ENCODE measurements at places on chromosomes 12 and 14. TPM values are rescaled to one million over a fixed set of nuclear protein-coding genes. Genes with fewer than 3 reads are reported as not detected.

DNA sequence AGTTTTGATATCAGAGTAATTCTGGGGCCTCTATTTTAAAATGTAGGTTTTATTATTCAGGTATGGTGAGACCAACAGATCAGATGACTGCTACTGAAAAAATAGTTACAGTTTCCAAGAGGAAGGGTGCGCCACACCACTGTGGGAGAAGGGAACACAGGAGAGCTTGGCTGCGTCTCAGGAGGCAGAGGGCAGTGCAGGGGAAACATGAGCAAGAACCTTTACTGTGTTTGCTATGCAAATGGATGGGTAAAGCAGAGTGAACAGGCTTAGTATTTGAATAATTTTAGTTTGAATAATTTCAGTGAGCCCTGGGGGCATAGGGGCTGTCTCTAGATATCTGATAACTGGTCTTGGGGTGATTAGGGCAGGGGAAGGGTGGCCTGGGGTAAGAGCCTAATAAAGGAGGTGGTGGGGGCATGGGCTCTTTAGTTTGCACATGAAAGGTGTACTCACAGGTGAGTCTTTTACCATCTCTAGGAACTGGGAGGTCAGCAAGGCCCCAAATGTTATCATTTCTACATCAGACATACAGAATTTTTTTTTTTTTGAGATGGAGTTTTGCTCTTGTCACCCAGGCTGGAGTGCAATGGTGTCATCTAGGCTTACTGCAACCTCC is 196.8 kb upstream of the NEDD1 start:
- DNase-seq = no peak
- H3K4me1 ChIP-seq = no peaks in the 10 kb centered on the region
- H3K27me3 ChIP-seq = no peaks in the 10 kb centered on the region
- H3K4me3 ChIP-seq = no peak overlapping the region
- no peak overlapping the region for H3K27ac ChIP-seq

DNA sequence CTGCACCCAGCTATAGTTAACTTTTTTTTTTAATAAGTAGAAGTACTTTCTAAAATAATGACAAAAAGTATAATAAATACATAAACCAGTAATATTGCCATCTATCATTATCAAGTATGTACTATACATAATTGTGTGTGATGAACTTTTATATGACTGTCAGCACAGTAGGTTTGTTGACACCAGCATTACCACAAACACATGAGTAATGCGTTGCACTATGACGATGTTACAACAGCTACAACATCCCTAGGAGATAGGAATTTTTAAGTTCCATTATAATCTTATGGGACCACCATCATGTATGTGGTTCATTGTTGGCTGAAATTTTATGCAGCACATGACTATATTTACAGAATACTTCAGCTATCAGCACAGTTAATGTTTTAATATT is 62.9 kb upstream of the VSX2 start:
- H3K4me3 ChIP-seq = no peak overlapping the region
- no peak overlapping the region for H3K27ac ChIP-seq
- H3K4me1 ChIP-seq = no peaks in the 10 kb centered on the region
- DNase-seq = no peak
- H3K36me3 ChIP-seq = no peaks in the 10 kb centered on the region
- H3K27me3 ChIP-seq = no peaks in the 10 kb centered on the region

- no peak overlapping the region for H3K4me3 ChIP-seq
- H3K27me3 ChIP-seq = no peaks in the 10 kb centered on the region
- DNase-seq = no peak
- H3K27ac ChIP-seq = peak overlapping the region; percentile 88
- peaks cover 10% of the 10 kb centered on the region for H3K4me1 ChIP-seq
Measured at GRCh38 chr14:34628681-34629135, 1.2 kb downstream of the SNX6 start.

DNA sequence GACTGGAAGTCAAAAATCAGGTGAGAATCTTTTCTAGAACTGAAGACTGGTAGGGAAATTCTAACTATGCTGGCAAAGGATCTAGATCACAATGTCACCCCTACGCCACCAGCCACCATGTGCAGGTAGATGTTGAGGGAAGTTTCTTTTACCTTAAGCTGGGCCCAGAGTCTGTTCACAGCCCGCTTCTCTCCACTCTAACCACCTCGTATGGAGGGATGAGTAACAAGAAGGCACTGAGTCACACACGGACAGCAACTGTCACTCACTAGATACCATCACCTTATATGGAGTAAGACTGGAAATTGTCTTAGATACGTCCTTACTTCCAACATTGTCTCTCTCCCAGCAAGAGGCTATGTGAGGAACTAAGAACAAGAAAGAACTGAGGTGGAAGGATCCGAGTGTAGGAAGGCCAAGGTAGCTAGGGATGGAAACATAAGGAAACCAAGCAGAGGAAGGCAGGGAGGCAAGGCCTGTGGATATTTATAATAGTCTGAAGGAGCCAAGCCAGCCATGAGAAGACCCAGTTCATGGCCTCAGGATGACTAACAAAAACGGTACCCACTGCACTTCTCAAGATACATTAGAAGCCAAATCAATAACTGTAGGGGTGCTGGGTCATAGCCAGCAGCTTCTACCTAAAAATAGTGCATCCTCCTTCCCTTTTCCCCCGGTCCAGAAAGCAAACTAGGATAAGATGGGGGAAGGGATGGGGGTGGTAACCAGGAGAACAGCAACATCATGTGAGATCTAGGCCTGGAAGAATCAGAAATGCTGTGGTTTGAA is 15.5 kb downstream of the REM2 start:
- no peaks in the 10 kb centered on the region for H3K27me3 ChIP-seq
- no peak overlapping the region for H3K27ac ChIP-seq
- H3K4me1 ChIP-seq = peaks cover 7% of the 10 kb centered on the region
- no peak overlapping the region for H3K4me3 ChIP-seq
- no peak for DNase-seq
- H3K36me3 ChIP-seq = peaks cover 10% of the 10 kb centered on the region

DNA sequence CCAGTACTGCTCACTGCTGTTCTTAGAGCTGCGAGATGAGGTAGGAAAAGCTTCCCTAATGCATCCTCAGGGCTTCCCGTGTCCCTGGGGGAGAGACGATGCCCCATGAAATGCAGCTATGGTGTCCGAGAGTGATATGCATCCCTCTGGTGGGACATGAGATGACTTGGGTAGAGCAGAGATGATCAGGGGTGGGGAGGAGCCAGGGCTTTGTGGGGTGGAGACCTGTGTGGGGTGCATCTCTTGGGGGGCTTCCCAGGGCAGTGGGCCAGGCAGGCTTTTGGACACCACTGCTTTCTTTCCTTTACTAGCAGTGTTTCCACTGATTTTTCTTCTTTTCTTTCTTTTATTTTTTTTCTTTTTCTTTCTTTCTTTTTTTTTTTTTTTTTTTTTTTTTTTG is 147.3 kb downstream of the ADGRD1 start:
- no peak overlapping the region for H3K27ac ChIP-seq
- no peak overlapping the region for H3K4me3 ChIP-seq
- H3K4me1 ChIP-seq = peaks cover 6% of the 10 kb centered on the region
- no peak for DNase-seq
- H3K36me3 ChIP-seq = no peaks in the 10 kb centered on the region

GRCh38 chr12:11998944-11999315 is 71.8 kb upstream of the BCL2L14 start:
- no peak overlapping the region for H3K4me3 ChIP-seq
- no peak overlapping the region for H3K27ac ChIP-seq
- H3K36me3 ChIP-seq = no peaks in the 10 kb centered on the region
- DNase-seq = no peak
- no peaks in the 10 kb centered on the region for H3K27me3 ChIP-seq

DNA sequence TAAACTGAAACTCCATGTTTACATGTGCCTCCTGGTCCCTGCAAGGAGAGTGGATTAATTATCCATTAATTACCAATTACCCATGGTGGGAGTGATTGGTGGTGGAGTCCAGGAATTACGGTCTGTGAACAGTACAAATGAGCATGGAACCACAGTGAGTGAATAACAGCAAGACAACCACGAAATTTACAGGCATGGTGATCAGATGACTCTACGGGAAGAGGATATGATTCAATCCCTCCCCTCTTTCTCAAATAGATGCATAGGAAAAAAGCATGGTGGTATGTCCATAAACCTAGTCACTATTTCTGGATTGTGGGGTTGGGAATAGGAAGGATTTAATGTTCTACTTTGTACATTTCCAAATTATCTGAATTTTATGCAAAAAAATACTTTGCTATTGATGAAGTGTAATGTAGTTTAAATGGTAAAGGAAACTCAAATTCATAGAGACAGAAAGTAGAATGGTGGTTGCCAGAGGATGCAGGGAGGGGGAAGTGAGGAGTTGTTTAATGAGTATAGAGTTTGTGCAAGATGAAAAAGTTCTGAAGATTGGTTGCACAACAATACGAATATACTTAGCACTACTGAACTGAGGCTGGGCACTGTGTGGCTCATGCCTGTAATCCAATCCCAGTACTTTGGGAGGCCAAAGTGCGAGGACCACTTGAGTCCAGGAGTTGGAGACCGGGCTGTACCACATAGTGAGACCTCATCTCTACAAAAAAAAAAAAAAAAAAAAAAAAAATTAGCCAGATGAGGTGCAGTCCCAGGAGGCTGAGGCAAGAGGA is 41.2 kb upstream of the C12orf75 start:
- no peaks in the 10 kb centered on the region for H3K36me3 ChIP-seq
- H3K27ac ChIP-seq = no peak overlapping the region
- no peaks in the 10 kb centered on the region for H3K27me3 ChIP-seq
- no peaks in the 10 kb centered on the region for H3K4me1 ChIP-seq
- no peak overlapping the region for H3K4me3 ChIP-seq

DNA sequence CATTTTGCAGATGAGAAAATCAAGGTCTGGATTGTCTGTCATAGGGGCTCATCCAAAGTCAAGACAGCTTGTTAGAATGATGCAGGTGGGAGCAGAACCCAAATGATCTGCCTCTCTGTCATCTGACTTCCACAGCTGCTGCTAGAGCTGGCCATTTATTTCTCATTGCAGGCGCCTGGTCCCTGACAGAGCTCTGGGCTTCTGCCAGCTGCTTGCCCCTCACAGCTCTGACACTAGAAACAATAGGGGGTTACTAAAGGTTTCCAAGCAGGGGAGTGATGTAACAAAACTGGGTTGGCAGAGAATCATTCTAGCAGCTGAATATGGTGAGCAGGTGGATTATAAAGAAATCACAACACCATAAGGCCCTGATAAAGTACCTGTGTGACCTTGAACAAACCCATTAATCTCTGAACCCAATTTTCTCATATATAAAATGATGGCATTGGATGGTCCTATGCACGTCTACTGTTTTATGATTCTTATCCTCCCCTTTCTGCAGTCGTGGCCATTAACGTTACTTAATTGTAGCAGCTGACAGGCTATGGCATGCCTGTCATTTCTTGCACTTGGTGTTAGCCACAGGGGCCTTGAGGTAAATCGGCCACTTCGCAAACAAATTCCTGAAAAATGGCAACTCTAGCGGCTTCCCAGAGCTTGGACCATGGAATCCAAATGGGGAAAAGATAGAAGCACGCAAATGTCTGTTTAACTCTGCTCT is 134.6 kb downstream of the RMST start:
- no peak overlapping the region for H3K27ac ChIP-seq
- H3K4me1 ChIP-seq = no peaks in the 10 kb centered on the region
- H3K27me3 ChIP-seq = no peaks in the 10 kb centered on the region
- no peaks in the 10 kb centered on the region for H3K36me3 ChIP-seq
- no peak overlapping the region for H3K4me3 ChIP-seq
- no peak for DNase-seq

DNA sequence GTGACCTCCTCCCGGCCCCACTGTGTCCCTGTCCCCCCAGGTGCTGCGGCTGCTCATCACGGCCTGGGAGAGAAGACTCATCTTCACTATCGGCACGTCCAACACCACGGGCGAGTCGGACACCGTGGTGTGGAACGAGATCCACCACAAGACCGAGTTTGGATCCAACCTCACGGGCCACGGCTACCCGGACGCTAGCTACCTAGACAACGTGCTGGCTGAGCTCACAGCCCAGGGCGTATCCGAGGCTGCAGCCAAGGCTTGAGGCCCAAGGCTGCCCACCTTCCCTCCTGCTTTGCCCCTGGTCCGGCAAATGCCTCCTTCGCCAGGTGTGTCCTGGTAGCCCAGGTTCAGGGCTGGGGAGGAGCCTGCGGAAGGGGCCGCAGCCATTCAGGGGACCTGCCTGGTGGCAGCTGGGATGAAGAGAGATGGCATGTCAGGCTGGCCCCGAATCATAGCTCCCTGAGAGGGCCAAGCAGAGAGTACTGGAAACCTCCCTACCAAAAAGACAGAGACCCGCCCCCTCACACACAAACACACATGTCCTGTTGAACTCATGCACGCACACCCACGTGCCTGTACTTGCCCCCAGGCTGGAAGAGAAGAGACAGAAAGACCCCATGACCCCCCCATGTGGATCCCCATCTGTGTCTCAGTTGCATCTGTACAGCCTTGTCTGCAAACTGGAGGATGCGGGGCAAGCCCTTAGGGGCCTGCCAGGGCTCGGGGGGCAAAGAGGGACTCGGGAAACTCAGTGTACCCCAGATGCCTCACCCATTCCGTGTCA is 38.7 kb downstream of the RASAL1 start:
- no peaks in the 10 kb centered on the region for H3K27me3 ChIP-seq
- no peak overlapping the region for H3K27ac ChIP-seq
- no peak for DNase-seq
- H3K4me3 ChIP-seq = no peak overlapping the region
- peaks cover 13% of the 10 kb centered on the region for H3K4me1 ChIP-seq

DNA sequence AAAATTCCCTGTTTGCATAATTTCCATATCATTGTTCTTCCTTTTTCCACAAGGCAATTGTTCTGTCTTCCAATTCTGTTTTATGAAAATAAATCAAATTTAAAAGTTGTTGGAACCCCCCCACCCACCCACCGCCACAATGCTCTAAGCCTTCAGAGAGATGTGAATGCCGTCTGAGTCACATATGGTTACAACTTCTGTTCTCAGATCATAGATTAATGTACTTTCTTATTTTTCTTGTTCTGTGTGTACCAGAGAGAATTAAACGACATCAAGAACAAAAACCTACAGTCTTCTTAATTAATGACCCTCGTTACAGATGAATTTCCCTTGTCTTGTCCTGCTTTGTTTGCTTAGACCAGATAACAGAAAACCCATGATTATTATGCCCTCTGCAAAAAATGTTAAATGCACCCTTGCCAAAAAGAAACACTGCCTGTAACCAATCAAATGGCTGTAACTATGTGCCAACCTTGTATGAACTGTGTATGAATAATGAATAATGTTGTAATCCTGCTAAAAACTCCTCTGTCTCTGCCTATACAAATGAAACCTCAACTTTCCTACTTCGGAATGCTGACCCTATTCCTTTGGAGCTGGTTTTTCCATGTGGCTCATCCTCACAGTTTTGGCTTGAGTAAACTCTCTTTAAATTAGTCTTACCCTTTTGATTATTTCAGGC is 14.0 kb downstream of the OR6S1 start:
- H3K27ac ChIP-seq = no peak overlapping the region
- H3K4me3 ChIP-seq = no peak overlapping the region
- no peak for DNase-seq
- H3K4me1 ChIP-seq = peaks cover 47% of the 10 kb centered on the region

LIN7A gene
- total RNA-seq = 0.66 TPM

DHRS4 gene
- 45.5 TPM for total RNA-seq

GPRC5D gene
- not detected for total RNA-seq

Measured in body of pancreas (tissue), 4 donors.